GM12878 (cell line): ENCODE measurements at places on chromosomes 2 and 18. TPM values are rescaled to one million over a fixed set of nuclear protein-coding genes. Genes with fewer than 3 reads are reported as not detected.

Gene MATN3
- total RNA-seq: not detected in 2 replicates

Gene CRYBA2
- total RNA-seq: not detected in 2 replicates

GRCh38 chr18:60120231-60120750 lies 220.5 kb downstream of the PMAIP1 start:
- no peak overlapping the region for H3K27ac ChIP-seq
- no peak for DNase-seq
- H3K27me3 ChIP-seq: no peaks in the 10 kb centered on the region

DNA sequence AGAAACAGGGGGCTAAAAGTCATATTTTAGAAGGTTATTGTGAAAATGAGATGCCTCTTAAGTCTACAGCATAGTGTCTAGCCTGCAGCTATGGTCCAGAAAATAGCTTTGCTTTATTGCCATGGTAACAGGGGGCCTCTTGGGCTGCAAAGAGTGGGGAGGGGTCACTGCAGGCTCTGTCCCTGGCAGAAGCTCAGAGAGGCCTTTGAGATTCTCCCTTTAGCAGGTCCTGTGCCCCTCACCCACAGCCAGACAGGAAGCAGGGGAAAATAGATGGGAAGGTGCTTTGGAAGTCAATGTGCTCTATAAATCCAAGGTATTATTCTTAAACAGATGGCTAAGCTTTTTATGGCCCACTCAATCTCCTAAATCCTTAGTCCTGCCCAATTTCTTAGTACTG lies 1021.3 kb upstream of the GYPC start:
- DNase-seq: no peak
- H3K27me3 ChIP-seq: no peaks in the 10 kb centered on the region
- H3K27ac ChIP-seq: no peak overlapping the region
- no peaks in the 10 kb centered on the region for H3K36me3 ChIP-seq
- H3K4me3 ChIP-seq: no peak overlapping the region

DNA sequence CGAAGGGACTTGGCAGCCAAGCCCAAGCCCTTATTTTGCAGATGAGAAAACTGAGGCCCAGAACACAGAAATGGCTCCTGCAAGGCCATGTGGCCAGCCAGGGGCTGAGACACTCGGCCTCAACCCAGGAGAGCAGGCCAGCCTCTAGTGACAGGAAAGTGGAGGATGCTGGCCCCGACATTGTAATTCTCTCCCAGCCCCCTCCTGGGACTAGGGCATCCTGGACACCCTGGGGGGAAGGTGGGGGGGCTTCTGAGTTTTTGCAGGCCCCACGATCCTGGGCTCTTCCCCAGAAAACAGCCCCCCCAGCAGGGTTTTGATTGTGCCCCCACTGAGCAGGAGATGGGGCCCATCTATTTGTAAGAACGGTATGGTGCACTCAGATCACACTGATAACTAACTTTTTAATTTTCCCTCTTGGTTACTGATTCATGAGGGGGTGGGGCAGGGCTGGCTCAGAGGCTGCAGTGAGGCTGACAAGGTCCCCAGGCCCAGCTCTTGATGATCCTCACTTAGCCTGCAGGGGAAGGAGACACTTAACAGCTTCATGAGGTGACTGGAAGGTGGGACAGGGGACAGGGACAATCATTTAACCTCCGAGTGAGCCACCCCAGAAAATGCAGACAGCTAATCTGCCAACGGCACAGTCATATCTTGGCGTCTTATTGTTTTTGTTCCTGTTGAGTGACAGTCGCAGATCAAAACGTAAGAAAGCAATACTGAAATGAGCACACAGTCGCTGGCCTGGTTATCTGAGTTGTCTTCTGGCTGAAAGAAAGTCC lies 18.9 kb downstream of the SMAD7 start:
- peak overlapping the region; percentile 69 for H3K4me3 ChIP-seq
- H3K27me3 ChIP-seq: no peaks in the 10 kb centered on the region
- peak overlapping the region; percentile 96 for H3K27ac ChIP-seq
- DNase-seq: peak; percentile 58
- peaks cover 72% of the 10 kb centered on the region for H3K4me1 ChIP-seq

DNA sequence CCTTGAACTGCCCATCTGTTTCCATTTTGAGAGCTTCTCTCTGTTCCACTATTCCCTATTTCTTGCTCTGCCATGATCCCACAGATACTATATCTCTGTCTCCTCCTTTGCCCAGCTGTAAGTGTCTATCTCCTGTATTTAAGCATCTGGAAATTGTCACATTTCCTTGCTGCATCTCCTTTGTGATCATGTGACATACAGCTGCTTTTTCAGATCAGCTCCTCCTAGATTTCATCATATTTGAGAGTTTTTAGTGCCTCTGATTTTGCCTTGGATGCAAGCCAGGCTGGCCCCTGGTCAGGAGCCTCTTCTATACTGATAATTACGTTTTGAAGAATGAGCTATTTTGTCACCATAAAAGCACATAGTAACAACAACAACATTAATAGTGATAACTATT lies 131.7 kb upstream of the TNP1 start:
- DNase-seq: no peak
- no peak overlapping the region for H3K4me3 ChIP-seq
- no peak overlapping the region for H3K27ac ChIP-seq
